ENCODE measurements at places on chromosomes 1 and 21.

- DNase-seq = no peak
Measured at GRCh38 chr1:62238507-62238906, 43.9 kb downstream of the L1TD1 start.

DNA sequence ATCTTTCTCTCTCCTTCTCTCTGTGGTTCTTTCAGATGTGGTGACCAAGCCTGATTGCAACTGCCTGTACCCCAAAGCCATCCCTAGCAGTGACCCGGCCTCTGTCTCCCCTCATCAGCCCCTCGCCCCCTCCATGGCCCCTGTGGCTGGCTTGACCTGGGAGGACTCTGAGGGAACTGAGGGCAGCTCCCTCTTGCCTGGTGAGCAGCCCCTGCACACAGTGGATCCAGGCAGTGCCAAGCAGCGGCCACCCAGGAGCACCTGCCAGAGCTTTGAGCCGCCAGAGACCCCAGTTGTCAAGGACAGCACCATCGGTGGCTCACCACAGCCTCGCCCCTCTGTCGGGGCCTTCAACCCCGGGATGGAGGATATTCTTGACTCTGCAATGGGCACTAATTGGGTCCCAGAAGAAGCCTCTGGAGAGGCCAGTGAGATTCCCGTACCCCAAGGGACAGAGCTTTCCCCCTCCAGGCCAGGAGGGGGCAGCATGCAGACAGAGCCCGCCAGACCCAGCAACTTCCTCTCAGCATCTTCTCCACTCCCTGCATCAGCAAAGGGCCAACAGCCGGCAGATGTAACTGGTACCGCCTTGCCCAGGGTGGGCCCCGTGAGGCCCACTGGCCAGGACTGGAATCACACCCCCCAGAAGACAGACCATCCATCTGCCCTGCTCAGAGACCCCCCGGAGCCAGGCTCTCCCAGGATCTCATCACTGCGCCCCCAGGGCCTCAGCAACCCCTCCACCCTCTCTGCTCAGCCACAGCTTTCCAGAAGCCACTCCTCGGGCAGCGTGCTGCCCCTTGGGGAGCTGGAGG lies 12.7 kb downstream of the CSF1 start:
- DNase-seq = peak; percentile 39

GRCh38 chr1:218711884-218712674 lies 366.9 kb downstream of the TGFB2 start:
- DNase-seq = no peak

DNA sequence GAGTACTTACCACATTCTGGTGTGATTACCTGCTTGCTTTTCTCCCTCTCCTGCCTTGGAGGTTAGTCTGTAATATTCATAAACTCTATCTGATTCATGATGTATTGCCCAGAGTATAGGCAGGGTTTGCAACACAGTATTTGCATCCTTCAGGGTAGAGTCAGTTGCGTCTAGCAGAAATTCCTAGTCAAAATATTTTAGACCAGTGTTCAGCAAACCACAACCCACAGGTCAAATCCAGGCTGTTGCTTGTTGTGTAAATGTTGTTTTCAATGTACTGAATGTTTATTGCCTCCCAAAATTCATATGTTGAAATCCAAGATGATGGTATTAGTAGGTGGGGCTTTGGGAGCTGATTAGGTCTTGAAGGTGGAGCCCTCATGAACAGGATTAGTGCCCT lies 82.9 kb downstream of the NGF start:
- DNase-seq = no peak

- DNase-seq = no peak
Measured at GRCh38 chr1:194174528-194174927, 988.1 kb upstream of the B3GALT2 start.

GRCh38 chr1:23019863-23020625 lies 776 bp downstream of the KDM1A start:
- no peak for DNase-seq

- DNase-seq = no peak
Measured at GRCh38 chr1:228668553-228669241, 66.6 kb upstream of the RHOU start.

DNA sequence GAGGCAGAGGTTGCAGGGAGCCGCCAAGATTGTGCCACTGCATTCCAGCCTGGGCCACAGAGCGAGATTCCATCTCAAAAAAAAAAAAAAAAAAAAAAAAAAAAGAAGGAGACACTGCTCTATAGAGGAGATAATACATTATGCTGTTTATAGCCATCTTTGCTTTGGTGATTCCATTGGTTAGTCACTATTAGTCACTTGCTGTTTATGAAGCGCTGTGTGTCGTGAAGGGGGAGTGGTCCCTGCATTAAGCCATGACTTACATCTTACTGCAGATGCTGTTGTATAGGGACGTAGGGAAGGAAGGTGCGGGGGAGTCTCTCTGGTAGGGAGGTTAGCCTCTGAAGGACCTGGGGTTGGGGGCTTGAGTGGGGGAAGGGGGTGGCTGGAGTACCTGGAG lies 48.3 kb downstream of the HUNK start:
- DNase-seq = no peak

DNA sequence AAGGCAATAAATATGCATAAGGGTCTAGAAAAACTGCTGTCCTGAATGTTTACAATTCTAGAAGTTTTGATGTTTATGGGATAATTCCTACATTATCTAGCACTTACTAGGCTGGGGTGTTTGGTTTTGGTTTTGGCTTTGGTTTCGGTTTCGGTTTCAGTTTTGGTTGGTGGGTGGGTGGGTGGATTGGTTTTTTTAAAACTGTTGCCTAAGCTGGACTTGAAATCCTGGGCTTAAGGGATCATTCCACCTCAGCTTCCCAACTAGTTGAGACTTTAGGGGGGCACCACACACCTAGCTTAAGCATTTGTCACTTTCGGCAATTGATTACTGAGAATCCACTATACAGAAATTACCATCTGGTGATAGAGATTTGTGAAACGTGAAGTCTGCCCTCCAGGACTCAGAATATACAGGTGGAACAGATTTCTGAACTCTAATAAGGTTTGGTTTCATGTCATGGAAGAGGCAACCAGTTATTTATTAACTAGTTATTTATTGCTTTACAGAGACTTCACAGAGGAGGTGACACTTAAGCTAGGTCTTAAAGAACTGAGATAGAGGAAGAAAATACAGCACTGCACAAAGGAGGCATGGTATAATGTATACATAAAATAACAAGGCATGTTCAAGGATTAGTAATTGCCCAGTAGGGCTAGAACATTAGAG lies 69.6 kb downstream of the PIK3R3 start:
- DNase-seq = no peak

GRCh38 chr1:209456878-209457277 lies 126.6 kb upstream of the CAMK1G start:
- DNase-seq = peak; percentile 14

GRCh38 chr1:39832294-39832693 lies 43.6 kb upstream of the BMP8B start:
- DNase-seq = no peak

- no peak for DNase-seq
Measured at GRCh38 chr1:61519631-61520030, 205.3 kb downstream of the TM2D1 start.

- no peak for DNase-seq
Measured at GRCh38 chr1:229107972-229108371, 162.9 kb upstream of the RAB4A start.

DNA sequence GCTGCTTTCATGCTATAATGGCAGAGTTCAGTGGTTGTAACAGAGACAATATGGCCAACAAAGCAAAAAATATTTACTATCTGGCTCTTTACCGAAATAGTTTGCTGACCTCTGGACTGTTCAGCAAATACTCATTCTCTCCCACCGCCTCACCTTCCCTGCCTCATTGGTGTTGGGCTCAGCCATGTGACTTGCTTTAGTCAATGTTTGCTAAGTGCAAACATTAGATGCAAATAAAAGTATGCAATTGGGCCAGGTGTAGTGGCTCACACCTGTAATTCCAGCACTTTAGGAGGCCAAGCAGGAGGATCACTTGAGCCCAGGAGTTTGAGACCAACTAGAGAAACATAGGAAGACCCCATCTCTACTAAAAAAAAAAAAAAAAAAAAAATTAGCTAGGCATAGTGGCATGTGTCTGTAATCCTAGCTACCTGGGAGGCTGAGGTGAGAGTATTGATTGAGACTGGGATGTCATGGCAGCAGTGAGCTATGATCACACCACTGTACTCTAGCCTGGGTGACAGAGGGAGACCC lies 55.1 kb downstream of the RPL5 start:
- no peak for DNase-seq

DNA sequence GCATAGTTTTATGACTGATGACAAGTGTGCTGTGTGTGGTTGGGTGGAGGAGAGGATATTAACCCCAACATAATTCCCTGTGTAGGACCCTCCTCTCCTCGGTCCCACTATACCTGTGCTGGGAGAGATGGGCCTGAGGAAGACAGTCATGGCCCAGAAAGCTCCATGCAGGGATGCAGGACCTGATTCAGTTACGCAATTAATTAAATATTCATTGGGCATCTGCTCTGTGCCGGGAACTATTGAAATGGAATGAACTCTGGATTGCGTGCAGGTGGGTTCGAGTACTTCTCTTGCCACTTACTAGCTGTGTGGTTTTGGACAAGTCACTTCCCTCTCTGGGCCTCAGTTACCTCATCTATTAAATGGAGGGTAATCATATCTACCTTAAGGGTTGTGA lies 74.6 kb downstream of the CD247 start:
- DNase-seq = no peak

- DNase-seq = peak; percentile 20
Measured at GRCh38 chr1:221783936-221784335, 42.0 kb upstream of the DUSP10 start.

DNA sequence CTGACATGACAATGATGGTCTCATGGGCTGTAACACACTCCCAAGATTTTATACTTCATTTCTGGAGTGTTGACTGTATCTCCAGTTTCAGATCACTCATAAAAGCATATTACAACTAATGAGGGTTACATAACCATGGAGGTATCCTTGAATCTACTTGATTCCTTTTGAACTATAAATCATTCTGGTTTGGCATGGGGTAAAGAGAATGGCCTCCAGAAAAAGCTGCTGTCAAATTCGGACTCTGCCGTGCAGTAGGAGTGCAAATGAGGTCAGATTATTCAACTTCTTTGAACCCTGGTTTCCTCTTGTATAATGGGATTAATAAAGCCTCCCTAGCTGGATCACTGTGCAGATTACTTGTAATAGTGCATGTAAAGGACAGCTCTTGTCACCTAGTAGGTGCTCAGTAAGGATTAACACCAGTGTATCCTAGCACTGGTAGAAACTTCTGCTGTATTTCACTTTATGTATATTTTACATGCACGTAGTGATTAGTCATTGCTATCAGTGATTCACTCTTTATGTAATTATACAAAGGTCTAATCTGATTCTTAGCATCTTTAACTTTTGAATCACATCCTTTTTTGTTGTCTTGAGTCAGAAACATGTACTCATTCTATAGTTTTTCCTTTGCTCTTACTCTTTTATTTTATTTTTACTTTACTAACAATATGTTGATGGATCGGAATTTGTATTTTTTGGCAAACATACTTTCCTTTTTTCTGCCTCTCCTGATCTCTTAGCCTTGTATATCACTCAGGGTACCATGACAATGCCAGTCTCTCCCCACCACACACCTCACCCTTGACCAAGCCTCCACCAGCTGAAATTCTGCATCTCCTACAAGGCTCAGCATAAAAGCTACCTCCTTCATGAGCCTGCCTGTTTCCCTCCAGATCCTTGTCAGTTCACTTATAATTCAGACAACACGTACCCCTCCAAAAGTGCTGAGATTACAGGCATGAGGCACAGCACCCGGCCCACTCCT lies 3.2 kb downstream of the LRRC8C start:
- no peak for DNase-seq

DNA sequence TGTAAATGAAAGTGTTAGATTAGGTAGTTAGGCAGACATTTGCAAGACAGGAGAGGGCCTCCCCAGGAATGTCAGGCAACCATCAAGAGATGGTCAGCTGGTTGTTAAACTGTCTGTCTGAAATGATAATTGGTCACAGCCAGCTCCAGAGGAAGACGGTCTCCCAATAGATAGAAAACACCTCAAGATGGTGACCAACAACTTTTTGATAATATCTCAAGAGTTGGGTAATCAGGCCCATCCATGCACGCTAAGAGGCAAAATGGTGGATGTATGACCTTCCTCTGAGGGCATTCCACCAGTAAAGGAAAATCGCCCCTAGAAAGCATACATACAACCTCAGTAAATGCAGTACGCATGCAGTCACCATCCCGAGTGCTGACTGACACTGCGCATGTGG lies 118.2 kb downstream of the MAP3K21 start:
- no peak for DNase-seq

DNA sequence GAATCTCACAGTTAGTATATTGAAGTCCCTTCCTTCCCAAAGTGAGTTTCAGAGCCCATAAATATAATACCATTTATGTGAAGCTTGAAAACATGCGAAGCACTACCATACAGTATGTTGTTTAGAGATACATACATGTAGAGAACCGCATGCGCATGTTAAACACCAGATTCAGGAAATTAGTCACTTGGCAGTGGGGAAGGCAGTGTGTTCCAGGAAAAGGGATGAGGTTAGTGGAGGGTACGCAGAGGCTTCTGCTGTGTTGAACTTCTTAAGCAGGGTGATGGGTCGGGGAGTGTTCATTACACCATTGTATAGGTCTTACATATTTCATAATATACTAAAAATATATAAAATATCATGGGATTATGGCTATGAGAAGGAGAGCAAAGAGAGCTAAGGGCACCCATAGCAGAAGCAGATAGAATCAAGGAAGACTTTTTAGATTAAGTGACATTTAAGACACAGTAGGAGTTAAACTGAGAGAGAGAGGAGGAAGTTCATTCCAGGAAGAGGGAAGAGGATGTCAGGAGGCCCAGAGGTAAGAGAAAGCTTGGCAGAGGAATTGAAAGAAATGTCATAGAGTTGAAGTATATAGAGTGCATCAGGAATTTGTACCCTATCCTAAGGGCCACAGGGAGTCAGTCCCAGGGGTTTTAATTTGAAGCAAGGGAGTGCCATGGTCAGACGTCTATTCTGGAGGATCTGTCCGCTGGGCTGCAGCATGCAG lies 43.5 kb upstream of the SARS1 start:
- DNase-seq = peak; percentile 41

- DNase-seq = peak; percentile 18
Measured at GRCh38 chr1:203638950-203639349, 12.3 kb downstream of the ATP2B4 start.

- no peak for DNase-seq
Measured at GRCh38 chr1:7648761-7649384, 122.2 kb upstream of the VAMP3 start.

DNA sequence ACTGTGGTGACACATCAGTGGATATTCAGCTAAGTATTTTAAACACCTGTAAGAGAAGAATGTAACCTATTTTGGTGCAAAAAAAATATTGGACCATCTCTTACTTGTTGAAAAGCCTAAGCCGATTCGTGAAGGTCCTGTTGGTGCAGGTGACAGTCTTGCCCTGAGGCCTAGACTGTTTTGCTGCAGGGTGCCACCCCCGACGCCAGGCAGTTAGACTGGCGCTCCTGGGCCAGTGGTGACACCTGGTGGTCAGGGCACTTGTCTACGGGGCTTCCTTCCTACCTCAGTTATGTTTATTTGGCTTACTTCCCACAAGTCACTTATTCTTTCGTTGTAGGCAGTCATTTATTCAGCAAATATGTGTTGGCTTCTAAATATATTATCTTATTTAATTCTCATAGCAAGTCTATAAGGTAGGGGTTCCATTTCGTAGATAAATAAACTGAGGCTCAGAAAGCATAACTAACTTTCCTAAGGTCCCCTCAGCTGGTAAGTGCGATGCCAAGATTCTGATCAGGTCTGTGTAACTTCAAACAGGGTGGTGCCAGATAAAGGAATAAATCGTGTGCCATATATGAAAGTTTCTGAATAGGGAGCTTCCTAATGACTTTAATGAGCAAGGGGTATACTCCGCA lies 1.9 kb downstream of the EEIG2 start:
- peak; percentile 12 for DNase-seq
